ENCODE measurements at places on chromosomes 12 and 14.

DNA sequence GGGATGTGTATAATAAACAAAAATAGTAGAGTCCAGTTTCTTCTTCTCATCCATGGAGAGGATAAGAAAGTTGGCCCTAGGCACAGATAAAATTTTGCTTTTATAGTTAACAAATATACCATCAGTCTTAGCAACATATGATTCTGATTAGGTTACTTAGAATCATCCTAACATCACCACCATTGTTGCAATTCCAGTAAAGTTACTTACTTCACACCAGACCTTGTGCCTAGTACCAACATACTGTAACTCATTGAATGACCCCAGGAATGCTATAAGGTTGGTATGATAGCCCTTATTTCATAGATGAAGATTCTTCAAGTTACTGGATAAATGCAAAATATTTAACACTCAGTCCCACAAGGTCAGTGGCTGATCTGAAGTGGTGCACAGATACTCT, 183.8 kb upstream of the ATP2B1 start:
- no peak for DNase-seq

DNA sequence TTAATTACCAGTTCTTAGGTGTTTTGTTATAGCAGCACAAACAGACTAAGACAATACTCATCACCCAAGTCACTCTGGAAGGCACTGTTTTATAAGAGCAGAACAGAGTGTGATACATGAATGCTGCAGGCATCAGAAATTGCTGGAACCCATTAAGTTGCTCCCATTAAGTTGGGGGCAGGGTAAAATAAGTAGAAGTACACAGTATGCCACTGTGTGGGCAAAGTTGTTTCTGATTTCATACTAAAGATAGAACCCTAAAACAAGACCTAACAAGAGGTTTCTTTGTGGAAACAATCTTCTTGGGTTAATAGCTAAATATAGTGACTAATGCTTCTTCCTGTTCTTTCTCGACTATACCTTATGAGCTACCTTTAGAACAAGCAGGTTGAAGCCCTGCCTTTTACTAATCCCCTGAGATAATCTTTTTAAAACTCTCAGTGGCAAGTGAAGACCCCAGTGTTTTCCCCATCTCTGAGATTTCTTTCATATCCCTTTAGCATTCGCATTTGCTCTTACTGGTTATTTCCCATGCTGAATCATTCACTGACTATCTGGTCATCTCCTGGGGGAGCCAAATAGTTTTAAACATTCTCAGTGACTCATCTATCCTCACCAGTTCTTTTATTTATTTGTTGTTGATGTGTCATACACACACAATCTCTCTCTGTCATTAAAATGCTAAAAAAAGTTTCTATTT, 52.3 kb downstream of the SOCS2 start:
- no peak for DNase-seq

DNA sequence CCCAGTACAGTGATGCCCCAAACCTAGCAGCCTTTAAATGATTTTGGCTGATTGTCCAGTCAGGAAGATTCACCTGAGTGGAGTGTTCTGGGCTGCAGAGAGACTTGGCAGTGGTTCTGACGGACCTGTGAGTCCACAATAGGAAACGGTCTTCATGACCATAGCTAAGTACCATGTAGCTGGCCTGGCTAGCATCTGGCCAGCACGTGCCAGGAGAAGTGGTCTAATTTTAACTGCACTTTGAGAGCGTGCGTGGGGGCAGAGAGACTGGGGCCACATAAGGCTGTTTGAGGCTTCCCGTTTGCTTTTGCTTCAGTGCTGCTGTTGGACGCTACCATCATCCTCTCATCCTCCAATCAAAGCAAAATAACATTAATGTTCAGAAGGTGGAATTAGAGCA, 54.7 kb downstream of the PPM1A start:
- no peak for DNase-seq

GRCh38 chr12:46674800-46675199, 151.0 kb downstream of the SLC38A4 start:
- DNase-seq = no peak

GRCh38 chr12:43835264-43835655, 621 bp upstream of the TMEM117 start:
- DNase-seq = no peak

DNA sequence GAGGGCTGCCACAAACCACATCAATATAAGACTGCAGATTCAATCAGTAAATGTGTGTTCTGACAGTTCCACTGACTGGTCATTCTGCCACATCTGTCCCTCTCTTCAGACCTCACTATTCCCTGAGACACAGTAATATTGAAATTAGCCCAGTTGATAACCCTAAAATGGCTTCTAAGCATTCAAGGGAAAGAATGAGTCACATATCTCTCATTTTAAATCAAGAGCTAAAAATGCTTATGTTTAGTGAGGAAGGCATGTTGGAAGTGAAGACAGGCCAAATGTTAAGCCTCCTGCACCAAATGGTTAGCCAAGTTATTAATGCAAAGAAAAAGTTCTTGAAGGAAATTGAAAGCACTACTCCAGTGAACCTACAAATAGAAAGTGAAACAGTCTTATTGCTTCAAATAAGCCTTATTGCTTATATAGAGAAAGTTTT, 24.5 kb upstream of the KIF21A start:
- DNase-seq = no peak

DNA sequence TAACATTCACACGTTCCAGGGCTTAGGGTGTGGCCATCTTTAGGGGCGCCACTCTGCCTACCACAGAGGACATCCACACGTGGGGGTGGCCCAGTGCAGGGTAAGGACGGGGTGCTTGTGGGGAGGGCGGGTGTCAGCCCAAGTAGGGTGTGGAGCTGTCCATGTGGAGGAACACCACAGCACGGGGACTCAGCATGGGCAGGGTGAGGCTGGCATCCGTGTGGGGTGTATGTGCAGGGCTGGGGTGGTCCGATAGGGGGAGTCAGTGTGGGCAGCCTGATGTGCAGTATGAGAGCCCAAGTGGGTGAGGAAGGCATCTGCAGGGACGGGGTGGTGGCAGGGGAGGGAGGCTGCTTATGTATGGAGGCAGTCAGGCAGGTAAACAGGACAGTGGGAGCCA, 17.7 kb downstream of the PSMC1 start:
- DNase-seq = no peak

- DNase-seq = no peak
These were observed 1820.8 kb upstream of the FLRT2 start for GRCh38 chr14:83709116-83709515.

DNA sequence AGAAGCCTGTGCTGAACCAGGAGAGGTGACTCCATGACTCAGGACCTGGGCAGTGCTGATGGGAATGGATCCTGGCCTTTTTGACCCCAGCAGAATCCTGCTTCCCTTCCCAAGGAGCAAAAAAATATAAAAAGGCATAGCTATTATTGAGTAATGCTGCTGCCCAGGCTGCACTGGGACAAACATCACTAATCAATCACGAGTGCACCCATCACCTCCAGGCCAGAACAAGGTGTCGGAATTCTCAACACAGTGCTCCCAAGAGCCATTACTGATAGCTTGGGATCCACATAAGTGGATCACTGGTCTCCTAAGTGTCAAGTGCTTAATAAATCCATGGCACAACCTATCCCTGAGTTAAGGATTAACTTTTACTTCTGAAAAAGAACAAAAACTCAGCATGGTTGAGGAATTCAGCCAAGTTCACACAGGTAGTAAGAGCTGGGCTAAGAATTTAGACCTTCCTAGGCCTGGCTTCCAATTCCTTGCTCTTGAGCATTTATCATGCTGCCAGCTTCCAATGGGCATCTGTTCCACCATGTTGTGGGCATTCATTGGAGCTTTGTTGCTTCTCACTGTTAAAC, 31.9 kb downstream of the IRF2BPL start:
- no peak for DNase-seq

- DNase-seq = no peak
These were observed 39.6 kb downstream of the TEAD4 start for GRCh38 chr12:2998789-2999264.

DNA sequence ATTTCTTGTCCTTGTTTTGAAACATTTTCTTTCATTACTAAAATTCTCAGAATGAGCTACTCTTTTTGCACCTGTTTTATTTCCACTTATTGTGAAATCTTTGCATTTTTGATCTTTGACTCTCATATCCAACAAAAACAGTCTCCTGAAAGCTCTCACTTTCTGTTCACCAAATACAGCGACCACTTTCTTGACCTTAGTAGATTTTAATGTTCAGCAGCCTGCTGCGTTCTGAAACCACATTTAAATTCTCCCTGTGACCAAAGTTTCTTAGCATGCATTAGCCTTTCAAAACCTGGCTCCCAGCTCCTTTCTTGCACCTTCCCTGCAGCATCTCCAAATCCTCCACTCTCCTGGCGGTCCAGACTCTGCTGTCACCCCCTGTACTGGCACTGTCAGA, 404.4 kb upstream of the PDE3A start:
- DNase-seq = no peak

- DNase-seq = no peak
These were observed 4.0 kb downstream of the VPS37B start for GRCh38 chr12:122891661-122892525.

DNA sequence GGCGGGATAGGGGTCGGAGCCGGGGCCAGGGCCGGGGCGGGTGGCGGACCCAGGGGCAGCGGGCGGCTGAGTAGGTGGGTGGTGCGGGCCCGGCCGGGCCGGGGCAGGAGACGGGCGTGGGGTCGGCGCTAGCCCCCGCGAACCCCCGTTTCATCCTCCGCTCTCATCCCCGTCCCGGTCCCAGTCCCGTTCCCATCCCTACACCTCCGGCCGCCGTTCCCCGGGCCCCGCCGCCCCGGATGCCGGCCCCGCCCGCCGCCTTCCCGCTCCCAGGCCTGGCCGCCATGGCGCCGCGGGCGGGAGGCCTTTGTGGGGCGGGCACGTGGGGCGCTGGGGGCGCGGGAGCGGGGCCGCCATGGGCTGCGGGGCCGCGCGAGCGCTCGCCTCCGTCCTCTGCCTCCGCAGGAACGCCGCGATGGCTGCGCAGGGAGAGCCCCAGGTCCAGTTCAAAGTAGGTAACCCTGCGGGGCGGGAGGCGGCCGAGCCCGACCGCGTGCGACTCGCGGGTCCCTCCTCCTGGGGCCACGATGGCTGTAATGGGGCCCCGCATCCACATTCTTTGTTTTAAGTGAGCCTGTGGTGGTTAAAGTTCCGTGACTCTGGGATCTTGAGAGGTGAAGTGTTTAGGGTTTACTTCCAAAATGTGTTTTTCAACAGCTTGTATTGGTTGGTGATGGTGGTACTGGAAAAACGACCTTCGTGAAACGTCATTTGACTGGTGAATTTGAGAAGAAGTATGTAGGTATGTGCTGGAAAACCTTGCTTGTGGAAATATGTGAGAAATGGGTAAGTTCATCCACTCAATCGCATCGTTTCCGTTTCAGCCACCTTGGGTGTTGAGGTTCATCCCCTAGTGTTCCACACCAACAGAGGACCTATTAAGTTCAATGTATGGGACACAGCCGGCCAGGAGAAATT, 572 bp downstream of the RAN start:
- DNase-seq = no peak

- DNase-seq = no peak
These were observed 81.7 kb downstream of the CRADD start for GRCh38 chr12:93758801-93759373.

GRCh38 chr14:77691259-77691658, 16.6 kb downstream of the ALKBH1 start:
- DNase-seq = no peak

DNA sequence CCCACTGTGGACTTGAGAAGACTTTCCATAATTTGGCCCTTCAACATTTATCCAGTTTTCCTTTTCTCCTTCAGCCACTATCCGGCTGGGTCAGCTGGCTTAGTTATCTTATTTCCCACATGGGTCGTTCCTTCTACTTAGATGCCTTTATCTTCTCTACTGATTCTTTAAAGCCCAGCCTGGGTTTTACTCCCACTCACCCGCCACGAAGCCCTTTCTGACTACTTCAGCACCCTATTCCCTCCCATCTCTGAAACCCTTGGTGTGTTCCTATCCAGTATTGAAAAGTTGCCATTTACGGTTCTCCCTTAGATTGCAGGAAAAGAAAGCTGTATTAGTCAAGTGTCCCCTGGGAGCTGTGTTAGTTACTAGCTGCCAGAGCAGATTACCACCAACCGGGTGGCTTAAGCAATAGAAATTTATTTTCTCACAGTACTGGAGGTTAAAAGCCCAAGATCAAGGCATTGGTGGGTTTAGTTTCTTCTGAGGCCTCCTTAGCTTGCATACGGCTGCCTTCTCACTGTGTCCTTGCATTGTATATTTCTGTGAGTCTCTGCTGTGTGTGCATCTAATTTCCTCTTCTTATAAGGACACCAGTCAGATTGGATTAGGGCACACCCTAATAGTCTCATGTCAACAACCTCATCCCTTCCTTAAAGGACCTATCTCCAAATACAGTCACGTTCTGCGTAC, 105.5 kb downstream of the GPATCH2L start:
- DNase-seq = no peak

GRCh38 chr12:94091624-94092023, 56.8 kb upstream of the PLXNC1 start:
- no peak for DNase-seq

DNA sequence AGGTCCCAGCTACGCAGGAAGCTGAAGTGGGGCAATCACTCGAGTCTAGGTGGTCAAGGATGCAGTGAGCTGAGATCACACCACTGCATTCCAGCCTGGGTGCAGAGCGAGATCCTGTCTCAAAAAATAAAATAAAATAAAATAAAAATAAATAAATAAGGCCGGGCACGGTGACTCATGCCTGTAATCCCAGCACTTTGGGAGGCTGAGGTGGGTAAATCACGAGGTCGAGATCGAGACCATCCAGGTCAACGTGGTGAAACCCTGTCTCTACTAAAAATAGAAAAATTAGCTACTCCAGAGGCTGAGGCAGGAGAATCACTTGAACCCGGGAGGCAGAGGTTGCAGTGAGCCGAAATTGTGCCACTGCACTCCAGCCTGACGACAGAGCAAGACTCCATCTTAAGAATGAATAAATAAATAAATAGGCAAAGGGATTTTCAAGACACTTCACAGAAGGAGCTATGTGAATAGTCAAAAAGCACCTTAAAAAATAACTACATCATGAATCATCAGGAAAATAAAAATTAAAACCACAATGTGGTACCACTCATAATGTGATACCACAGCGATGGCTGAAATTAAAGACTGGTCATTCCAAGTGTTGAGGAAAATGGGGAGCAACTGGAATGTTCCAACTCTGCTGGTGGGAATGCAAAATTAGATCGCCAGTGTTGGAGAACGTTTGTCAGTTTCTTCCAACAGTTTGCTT, 92.9 kb upstream of the TBX3 start:
- DNase-seq = no peak

DNA sequence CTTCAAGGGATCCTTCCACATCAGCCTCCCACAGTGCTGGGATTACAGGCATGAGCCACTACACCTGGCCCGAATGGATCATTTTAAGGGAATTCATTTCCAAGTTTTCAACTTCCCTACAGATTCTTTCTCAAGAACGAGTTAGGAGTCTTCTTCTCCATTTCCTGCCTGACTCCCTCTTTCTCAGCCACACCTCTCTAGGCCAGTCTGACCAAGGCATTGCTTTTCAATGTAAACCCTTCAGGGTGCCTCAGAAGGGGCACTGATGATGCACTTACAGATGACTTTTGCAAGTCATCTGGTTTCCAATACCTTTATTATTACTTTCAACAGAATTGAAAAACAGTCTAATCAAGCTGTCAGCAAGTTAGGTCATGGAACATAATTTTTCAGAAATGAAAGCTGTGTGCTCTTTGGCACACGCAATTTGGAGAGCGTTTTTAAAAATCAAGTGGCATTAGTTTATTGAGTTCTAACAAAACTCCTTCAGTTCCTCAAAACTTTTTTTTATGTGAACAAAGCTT, 47.2 kb downstream of the SVOP start:
- DNase-seq = no peak
